ENCODE measurements at places on chromosomes 16 and 17.

- no peak for DNase-seq
Observed at GRCh38 chr16:55641430-55642056, 14.2 kb upstream of the SLC6A2 start.

- no peak for DNase-seq
Observed at GRCh38 chr17:70105641-70106040, 30.6 kb downstream of the KCNJ16 start.

DNA sequence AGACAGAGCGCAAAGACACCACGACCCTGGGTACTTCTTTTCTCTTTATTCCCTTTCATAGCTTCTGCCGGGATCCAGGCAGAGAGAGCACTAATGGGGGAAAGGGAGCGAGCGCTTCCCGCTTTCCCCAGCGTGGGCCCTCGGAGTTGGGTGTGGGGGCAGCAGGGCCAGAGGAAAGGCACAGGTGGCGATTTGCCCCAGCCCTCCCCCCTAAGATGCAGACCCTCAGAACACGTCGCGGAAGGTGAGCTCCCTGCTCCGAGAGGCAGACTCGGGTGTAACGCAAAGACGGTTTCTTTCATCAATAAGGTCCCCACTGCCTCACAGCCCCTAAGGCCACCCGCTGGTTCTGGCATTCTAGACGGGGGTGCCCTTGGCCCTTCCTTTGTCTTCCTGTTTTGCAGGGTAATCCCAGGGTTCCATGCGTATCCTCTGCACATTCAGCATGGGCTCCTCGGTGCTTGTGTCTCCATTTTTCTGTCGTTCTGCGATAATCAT lies 570 bp upstream of the NME3 start:
- DNase-seq = no peak

DNA sequence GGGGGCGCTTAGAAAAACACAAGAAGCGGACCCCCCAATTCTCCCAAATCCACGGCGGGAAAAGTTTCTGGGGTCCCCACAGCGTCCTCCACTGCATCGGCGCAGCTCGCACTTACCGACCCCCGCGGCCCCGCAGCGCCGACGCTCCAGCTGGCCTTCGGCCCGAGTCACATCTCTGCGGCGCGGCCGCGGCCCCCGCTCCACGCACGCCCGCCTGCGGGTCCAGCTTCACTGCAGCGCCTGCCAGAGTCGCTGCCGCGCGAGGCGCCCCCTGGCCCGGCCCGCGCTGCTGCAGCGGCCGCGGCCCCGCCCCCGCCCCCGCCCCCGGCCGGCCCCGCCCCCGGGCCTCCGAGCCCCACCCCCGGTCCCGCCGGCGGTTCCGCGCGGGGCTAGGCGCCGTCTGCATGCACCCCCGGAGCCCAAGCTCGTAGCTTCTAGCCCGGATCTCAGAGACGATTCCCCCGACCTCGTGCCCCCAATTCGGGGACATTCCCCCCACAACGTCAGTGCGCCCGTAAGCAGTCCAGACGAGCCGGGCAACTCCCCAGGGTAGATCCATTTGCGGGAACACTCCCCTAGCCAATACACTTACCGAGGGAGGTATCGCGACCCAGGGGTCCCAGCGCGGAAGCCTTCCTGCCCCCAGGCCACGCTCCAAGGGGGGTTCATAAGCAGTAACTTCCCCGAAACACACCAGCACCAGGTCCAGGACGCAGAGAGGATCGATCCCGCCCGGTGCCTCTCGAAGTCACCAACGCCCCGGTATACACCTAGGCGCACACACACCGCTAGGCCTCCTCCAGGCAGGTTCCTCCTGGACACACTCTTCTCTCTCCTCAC lies at the start of gene GPRC5B:
Gene GPRC5B, minus strand, starts transcription at position 238 of the 840 bp plus-strand sequence. CDS start 12,003 bp downstream, outside the sequence.
- DNase-seq = no peak

GRCh38 chr17:40440166-40440565 lies 3.1 kb upstream of the IGFBP4 start:
- DNase-seq = no peak

DNA sequence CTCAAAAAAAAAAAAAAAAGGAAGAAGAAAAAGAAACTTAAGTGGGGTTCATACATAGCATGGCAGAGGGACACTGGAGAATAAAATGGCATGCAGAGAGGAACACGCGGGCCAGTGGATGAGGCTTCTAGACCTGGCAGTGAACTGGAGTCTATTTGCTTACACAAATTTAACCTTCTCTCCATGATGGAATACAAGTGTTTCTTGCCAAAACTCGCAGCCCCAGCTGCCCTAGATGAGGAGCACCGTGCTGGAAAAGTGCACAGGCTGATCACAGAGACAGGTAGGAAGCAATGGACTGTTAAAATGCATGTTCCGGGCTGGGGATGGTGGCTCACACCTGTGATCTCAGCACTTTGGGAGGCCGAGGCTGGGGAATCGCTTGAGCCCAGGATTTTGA lies 9.3 kb downstream of the SSTR2 start:
- DNase-seq = no peak

DNA sequence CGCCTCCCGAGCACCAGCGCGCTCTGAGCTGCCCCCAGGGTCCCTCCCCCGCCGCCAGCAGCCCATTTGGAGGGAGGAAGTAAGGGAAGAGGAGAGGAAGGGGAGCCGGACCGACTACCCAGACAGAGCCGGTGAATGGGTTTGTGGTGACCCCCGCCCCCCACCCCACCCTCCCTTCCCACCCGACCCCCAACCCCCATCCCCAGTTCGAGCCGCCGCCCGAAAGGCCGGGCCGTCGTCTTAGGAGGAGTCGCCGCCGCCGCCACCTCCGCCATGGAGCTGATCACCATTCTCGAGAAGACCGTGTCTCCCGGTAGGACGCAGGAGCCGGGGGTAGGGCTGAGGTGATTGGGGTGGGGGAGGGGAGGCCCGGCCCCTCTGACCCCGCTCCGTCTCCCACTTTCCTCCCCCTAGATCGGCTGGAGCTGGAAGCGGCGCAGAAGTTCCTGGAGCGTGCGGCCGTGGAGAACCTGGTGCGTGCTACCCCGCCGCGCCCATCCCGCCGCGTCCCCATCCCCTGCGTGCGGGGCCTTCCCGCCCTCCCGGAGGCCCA lies 329 bp downstream of the KPNB1 start:
- peak; percentile 37 for DNase-seq

- peak; percentile 13 for DNase-seq
Observed at GRCh38 chr16:12458591-12459358, 344.9 kb downstream of the CPPED1 start.

DNA sequence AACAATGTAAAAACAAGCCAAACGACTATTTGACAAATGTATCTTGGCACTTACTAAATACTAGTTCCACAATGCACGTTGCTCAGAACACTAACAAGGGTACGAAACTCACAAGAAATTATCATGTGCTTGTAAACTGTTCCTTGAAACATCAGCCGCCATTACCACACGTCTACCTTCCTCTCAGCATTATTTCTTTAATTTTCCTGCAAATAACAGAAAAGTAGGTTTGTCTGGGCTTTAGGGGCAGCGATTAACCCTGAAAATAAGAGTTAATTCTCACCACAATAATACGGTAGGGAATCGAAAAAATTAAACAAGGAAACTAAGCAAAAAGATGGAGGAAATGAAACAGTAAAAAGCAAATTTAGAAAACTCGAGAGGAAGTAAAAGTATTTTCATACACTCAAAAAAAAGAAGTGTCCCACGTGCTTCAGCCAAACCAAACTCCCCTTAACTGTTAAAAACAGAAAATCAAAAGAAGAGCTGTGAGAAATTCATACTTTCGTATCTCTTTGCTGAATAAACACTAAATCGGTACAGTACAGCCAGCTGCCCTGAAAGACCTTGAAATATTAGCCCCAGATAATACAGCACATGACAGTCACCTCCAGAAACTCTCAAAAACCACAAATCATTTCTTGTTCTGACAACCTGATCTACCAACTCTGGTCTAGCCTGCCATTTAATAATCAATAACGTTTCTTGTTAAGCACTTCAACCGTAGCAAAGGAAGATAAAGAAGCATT lies 1.2 kb downstream of the ARHGAP17 start:
- DNase-seq = no peak

GRCh38 chr16:89233678-89234490 lies 16.4 kb downstream of the ZNF778 start:
- no peak for DNase-seq

- no peak for DNase-seq
Observed at GRCh38 chr16:86653285-86654006, 75.1 kb downstream of the FOXL1 start.

- no peak for DNase-seq
Observed at GRCh38 chr17:43810226-43810715, 22.7 kb downstream of the MPP3 start.

DNA sequence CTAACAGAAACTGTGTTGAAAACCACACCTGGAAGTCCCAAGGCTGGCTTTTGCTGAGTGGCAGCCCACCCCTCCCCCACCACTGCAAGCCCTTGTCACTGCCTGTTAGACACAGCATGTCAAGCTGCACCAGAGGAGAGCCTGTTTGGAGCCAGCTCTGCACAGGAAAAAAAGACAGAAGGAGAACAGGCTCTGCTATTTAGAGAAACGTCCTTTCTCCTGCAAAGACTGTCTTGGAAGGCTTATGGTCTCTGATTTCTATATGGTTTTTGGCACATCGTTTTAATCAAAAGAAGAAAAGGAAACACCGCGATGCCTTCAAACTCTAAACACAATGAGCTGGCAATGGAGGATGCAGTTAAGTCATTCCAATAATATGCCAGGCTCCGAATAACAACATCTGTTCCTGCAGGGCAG lies 275.5 kb downstream of the MAP2K4 start:
- DNase-seq = no peak

GRCh38 chr16:1381612-1382406 lies 30.1 kb downstream of the GNPTG start:
- DNase-seq = no peak

GRCh38 chr16:79055251-79055970 lies 545.1 kb downstream of the MAF start:
- DNase-seq = no peak

DNA sequence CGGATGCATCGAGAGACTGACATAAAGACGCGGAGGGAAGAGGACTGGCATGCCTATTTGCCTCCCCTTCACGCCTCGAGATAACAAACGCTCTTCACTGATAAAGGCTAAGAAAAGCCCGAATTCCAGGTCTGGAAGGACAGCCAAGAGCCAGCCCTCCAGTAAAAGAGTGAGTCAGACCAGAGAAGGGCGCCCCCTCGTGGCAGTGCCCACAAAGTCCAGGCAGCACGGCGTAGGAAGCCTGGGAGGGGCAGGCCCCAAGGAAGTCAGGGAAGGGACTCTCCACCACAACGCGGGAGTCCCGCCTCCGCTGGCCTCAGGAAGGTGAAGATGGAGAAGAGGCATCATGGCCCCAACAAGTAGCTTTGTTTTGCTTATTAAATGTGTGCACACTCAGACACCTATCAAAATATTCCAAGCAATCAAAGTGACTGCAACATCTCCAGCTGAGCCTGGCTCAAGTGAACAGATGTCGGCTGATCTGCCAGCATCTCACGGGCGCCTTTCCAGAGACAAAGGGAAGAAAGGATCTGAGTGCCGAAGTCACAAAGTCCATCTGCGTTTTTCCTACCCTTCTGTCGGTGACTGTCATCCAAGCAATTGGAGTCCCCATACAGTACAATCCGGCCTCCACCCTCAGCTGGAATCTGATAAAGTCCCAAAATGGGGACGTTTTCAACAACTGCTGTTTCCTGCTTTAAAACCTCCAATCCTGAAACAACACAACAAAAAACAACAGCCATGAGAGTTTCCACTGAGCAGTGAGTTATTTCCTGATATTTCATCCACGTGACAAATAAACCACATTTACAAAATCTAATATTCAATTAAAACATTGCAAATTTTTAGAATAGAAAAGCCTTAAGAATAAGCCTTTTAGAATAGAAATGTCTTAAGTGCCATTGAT lies 20.4 kb upstream of the SLC38A8 start:
- peak; percentile 34 for DNase-seq
